ENCODE measurements at places on chromosomes 1 and 21.

DNA sequence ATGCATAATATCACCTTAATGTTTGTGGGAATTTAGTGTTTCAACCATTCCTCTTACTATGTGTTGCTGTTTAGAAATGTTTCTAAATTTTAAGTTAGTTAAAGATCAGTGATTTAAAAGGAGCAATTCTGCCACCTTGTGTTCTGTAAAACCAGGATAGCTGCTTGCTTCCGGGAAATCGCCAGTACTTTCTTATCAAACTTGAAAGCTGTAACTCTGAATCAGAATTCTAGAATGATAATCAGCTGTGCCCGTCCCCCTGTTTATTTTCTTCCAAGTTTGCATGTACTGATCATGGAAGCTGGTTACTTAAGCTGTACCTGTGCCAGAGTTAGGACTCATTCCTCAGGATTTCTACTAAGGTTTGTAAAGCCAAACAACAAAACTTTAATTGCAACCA lies 656.4 kb downstream of the LTN1 start:
- peak; percentile 47 for DNase-seq

- peak; percentile 27 for DNase-seq
These were observed 3.3 kb downstream of the C21orf58 start for GRCh38 chr21:46320331-46320801.

DNA sequence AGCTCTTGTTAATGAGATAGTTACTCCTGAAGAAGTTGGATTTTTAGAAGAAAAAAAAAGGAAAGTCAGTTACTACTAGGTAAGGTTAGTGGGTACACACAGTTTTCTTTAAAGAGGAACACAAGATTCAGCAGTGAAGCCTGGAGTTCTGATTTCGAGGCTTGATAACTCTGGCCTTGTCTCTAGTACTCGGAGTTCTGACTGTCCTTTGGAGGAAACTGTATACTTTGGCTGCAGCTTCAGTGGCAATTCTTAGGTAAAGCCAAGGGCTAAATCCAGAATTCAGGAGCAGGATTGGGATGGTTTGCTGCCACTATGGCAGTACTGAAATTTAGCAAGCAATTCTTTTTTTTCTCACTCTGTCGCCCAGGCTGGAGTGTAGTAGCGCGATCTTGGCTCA lies 9.2 kb downstream of the ACADM start:
- no peak for DNase-seq

DNA sequence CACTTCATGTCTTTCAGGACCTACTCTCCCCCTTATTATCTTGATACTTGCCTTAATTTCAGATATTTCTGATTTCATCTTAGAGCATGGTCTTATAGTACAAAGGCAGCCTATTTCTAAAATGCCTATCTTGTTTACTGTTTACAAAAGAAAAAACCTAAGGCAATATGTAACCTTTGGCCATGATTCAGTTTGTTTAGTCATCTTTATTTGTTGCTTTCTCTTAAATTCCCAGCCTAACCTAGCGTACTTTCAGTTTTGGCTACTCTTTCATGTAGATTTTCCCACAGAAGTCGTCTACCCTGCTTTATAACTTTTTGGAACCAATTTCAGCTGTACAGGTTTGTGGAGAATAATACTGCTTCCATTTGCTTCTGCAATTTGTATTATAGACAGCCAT lies 81.8 kb downstream of the KIF1B start:
- DNase-seq, result no peak

- DNase-seq, result no peak
These were observed 254.9 kb upstream of the CACYBP start for GRCh38 chr1:174744886-174745285.

DNA sequence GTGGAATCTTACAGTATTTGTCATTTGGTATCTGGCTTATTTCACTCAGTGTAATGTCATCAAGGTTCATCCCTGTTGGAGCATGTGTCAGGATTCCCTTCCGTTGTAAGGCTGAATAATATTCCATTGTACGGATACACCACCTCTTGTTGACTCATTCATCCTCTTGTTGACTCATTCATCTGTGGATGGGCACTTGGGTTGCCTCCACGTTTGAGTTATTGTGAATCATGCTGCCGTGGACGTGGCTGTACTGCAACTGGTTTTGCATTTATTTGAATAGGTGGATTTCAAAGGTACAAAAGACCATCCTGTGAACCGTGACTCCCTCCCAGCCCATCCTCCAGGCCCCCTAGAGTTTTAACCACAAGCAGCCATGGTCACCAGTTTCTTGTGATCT lies 11.9 kb upstream of the TCP10L start:
- peak; percentile 66 for DNase-seq

GRCh38 chr1:223540485-223541106 lies 124.9 kb downstream of the CAPN8 start:
- DNase-seq, result no peak

DNA sequence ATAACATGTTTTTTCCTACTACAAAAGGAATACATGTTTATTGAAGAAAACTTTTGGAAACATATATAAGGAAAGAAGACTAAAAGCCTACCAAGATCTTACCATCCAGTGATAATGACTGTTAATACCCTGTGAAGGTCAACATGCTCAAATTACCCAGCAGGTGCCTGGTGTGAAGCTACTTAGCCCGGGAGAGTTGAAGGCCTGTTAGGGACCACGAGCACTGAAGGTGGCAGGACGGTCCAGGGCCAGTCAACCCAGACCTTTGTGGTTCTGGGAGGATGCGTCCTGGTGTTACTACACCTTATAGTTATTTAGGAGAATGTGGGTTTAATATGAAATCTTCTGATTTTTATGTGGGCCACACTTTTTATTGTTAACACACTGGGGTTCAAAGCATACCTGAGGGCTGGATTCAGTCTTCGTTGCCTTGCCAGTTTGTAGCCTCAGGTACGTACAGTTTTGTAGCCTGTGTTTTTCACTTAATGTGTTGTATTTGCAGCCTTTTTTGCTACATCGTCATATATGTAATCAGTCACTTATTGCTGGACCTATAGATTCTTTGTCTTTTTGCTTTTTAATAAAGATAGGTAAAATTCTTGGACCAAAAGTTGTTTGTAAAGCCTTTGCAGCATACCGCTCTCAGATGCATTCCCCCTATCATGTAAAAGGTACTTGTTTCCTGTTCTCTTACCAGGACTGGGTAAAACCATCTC lies 9.8 kb downstream of the ITSN1 start:
- DNase-seq, result no peak

DNA sequence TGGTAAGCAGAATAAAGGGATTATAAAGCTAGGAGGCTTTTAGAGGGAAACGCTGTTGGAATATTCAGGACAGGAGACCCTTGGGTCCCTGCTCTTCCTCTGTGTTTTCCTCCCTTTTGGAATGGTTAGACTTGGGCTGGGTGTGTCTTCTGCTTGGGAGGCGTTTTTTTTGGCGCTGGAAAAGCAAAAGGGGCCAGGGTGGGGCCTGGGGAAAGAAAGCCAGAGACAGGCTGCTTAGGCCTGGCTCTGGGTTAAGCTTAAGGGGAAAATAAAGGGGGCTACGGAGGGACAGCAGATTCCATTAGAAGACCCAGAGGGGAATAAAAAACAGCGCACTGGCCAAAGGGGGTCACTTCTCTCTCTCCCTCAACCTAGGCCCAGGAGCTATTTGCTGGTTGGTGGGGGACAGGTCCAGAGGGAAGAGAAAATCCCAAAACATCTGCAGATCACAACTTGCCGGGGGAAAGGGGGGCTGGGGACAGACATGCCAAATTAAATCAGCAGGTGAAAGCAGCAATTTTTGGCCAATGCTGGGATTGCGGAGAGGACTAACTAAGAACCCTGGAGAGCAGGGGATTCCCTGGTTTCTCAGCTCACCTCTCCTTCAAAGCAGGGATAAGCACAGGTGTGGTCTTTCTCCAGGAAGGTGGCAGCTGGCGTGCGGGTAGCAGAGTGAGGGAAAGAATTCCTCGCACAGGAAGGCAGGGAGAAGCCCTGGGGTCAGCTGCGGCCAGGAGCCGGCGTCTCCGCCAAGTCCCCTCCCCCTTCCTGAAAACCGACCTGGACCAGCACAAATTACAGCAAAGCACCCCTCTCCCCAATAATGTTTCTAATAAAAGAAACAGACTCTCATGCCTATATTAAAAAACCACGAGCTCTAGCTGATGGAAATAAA lies 82.2 kb upstream of the AK4 start:
- no peak for DNase-seq

- DNase-seq, result no peak
These were observed 29.8 kb downstream of the WDR3 start for GRCh38 chr1:117959364-117959763.

DNA sequence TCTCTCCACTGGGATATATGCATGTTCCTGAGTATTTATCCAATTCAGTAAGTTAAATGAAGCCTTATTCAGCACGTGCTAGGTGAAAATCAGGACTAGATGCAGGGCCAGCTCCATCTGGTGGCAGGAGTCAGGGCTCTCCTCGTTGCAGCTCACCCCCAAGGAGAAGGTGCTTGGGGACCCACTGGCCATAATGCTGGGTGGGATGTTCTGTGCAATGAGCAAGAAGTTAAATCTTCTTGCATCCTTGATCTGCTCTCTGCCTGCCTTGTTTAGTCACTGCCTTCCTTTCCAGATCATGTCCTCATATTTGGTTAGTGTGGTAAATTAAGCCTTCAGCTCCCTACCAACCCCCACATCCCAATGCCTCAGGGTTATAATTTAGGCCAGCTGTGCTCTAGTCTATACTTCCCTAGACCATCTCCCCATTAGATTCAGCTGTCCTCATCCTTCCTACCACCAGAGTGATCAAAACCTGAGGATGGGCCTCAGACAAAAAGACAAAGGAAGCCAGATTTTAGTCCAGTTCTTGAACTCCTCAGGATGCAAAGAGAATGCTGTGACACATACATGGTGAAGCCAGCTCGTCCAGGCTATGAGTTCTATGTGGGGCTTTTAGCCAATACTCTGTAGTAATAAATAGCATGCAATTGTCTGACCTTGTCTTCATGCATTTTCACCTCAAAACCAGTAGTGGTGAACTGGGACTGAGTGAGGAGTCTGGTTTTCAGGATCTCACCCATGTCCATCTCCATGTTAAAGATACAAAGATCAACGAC lies 55.9 kb downstream of the SEC16B start:
- no peak for DNase-seq
